ENCODE measurements at places on chromosomes 6 and 20.

- DNase-seq: no peak
These were observed 1.4 kb upstream of the TRIM39 start for GRCh38 chr6:30325150-30325872.

GRCh38 chr20:59837623-59838394 lies 95.6 kb downstream of the SYCP2 start:
- no peak for DNase-seq

DNA sequence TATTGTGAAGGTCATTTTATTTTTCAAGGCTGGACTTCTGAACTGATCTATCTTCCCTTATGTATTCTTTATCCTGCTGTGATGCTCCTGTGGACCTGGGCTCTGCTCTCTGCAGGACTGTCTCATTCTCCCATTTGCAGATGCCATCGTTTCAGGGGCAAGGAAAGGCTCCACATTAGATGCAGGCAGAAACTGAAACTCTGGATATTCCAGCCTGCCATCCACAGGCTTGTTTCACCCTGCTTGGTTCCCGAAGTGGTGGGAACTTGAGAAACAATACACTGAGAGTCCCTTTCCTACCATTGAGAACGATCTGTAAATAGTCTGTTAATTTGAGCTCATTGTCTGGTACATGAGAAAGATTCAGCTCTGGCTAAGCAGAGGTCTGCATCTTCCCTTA lies 197.5 kb upstream of the MAN1A1 start:
- no peak for DNase-seq

DNA sequence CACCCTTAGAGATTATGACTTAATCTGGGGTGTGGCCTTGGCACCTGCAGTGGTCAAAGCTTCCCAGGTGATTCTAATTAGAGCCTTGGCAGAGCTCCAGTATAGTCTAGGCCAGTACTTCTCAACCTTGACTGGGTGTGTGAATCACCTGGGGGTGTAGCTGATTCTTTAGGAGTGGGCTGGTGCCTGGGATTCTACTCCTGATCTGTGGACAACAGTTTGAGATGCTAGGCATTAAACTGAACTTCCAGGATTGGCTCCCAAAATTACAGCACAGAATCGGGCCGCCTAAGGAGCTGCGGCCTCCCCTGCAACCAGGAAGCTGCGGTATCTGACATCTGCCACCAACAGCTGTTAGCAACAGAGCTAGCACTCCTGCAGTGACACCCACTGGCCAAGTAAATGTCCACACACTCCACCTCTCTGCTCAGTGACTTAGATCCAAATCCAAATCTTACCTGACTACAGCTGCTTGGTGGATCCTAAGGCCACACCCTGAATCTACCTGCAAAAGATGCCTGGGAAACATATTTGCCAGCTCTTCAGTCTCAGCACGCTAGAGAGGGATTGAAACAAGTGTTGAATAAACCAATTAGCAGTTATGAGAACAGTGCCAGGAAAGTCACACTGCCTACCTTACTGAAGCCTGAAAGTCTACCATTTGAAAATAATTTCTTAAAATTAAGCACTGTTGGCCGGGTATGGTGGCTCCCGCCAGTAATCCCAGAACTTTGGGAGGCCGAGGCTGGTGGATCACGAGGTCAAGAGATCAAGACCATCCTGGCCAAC lies 126.7 kb downstream of the UNC5CL start:
- peak; percentile 78 for DNase-seq

DNA sequence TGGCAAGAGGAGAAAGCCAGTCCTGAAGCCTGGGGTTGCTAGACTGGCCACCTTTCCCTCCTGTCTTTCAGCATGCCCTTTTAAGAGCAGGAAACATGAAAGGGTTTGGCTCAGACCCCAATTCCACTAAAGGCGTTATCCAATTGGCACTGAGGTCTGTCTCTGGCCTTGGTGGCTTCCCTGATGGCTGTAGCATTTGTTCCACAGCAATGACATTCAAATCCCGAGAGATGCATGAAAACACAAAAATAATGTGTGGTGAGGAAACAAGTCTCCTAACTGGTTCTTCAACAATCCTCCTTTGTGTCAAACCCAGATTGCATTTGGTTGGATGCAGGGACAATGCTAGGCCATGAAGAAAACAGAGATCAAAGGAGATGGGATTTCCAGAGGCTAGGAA lies 56.5 kb upstream of the ADTRP start:
- DNase-seq: no peak

- DNase-seq: no peak
These were observed 48.6 kb downstream of the FKBP5 start for GRCh38 chr6:35640017-35640664.

GRCh38 chr6:106702451-106703110 lies 73.2 kb downstream of the QRSL1 start:
- DNase-seq: no peak

GRCh38 chr6:107729098-107729497 lies 95.0 kb downstream of the SCML4 start:
- no peak for DNase-seq

DNA sequence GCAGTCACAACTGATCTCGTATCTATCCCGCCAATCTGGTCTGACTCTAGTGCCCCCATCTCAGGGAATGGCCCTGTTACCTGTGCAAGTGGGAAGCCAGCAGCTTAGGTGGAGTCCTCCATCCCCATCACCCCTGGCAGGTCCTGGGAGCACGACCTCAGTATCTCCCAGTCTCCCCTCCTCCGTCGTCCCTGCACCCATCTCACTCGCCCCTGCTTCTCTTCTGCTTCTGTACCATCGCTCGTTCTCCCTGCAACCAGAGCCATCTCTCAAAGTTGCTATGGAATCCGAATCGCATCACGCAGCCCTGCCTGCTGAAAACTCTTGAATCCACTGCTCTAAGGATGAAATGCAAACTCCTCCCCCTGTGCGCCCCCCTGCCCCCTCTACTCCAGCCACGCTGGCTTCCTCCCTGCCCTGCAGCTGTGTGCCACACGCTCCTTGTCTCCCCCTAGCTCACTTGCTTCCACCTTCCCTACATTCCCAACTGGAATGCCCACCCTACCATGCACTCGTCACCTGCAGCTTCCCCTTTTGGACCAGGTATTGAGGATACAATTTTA lies 64.0 kb upstream of the PTGIS start:
- no peak for DNase-seq

DNA sequence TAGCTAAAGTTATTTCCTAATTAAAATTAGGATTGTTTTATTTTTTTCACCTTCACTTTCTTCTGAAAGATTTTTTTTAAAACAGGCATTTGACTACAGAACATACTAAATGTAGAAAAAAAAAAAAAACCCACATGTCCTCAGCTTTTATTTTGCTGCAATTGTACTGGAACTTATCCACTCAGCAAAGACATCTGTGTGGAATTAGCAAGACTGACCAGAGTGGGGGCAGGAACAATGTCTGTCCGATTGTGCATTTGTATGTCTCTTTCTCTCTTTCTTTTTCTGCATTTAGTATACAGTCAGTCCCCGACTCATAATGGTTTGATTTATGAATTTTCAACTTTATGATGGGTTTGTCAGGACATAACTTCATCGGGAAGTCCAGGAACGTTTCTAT lies 77.3 kb downstream of the CHD6 start:
- no peak for DNase-seq

GRCh38 chr6:124882579-124883393 lies 79.5 kb upstream of the RNF217 start:
- DNase-seq: no peak

GRCh38 chr20:4112481-4113421 lies 97.4 kb upstream of the RNF24 start:
- DNase-seq: peak; percentile 94

DNA sequence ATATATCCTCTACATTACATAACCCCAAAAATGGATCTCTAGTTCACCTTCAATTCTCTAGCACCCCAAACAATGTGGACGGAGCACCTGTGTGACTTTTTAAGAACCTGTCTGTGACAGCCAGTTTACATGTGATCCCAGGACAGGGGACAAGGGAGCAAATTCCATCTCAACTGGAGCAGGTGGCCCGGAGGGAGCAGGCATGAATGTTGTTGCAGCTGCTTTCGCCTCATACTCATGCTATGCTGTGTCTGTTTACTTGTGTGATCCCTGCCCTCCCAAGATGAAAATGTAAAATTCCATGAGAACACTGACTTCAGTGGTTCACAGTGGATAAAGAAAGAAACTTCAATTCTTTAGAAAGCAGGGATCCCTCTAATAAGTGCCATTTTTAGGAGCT lies 600.3 kb downstream of the CDH26 start:
- no peak for DNase-seq

DNA sequence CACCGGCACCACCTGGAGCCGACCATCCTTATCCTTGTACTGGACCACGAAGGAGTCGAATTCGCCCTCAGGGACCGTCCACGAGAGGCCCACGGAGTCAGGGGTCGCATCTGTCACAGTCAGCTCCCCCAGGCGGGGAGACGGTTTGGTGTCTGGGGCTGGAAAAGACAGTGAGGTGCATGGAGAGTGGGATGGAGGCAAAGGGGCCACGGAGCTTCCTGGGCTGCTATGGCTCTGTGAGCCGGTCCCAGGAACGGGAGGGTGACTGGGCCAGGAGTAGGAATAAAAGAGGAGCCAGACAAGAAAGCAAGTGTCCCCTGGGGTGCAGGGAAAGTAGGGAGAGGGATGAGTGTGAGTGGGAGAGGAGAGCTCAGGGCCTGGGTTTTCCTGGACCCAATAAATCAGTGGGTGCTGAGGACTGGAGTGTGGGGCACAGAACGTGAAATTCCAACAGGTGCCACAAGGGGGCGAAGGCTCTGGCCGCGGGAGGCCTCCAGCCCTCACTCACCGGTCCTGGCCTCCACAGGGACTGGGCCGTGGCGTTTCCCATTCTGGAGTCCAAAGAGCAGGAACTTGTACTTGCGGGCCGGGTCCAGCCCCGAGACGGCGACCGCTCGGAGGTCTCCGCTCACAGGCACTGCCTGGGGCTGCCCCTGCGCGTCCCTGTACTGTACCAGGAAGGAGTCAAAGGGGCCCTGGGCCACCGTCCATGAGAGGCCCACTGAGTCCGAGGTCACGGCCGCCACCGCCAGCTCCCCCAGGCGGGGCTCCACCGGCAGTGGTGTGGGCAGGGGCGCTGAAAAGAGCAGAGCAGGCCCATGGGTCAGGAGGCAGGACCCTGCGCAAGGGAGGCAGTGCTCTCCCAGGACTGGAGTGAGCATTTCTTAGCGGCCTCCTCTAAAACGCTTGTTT lies 9.9 kb downstream of the CYP21A2 start:
- no peak for DNase-seq

Data from DMS 273 treated with DMSO at 0.1 percent for 48 hours (cell line).